ENCODE measurements at places on chromosomes 2 and 18.
A peak's percentile ranks its signal among the peaks of the same experiment; 100 is the strongest.

DNA sequence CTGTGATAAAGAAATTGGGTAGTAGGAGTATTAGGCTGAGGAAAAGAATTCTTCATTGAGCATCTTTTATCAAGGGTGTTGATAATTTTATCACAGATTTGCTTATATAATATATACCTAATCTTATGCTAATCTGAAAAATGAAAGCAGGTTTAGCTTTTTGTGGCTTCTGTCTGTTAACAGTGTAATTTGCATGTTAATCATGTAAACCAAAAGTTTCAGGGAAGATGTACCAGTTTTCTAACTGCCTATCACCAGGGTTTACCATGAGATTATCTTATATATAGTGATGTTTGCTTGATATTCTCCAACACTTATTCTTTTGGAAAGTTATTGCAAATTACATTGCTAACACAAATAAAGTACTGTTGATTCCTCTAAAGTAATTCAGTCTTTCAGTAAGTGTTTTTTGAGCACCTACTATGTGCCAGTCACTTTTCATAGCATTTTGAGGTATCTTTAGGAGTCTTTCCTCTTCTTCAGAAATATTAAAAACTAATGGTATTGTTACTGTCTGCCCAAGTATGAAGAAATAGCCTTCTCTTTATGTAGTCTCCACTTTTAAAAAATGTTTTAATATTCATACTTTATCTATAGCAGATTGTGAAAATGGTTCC lies 41.6 kb downstream of the GCC2 start:
- DNase-seq, result no peak

- no peak for DNase-seq
Measured at GRCh38 chr18:47080872-47081271, 45.5 kb upstream of the ELOA2 start.

DNA sequence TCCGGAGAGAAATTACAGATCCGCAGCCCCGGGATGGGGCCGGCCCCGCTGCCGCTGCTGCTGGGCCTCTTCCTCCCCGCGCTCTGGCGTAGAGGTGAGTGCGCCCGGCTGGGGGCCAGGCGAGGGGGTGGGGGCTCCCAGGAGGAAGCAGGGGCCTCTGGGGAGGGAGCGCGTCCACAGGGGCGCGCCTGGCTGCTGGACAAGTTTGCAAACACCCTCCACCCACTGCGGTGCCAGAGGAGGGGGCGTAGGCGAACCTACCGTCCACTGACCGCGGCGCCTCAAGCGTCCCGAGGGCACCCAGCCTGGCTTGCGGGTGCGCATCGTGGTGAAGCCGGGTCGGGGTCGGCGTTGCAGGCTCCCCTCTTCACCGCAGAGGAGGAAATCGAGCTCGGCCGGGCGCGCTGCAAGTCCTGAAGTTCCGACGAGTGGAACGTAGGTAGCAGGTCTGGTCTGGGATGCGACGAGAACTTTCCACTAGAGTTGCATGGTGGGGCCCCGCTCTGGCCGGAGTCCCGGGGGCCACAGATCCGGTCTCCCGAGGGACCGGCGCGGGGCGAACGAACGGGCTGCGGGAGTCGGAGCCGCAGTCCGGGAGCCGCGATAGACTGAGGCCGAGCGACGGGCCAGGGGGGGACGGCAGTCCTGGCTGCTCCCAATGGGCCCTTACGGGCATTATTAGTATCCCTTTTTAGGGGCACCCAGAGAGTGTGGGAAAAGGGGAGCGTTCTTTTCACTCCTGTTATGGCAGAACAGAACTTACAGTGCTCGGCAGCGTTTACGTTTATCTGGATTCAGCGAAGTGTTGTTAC lies 502 bp downstream of the MERTK start:
- DNase-seq, result peak; percentile 25

DNA sequence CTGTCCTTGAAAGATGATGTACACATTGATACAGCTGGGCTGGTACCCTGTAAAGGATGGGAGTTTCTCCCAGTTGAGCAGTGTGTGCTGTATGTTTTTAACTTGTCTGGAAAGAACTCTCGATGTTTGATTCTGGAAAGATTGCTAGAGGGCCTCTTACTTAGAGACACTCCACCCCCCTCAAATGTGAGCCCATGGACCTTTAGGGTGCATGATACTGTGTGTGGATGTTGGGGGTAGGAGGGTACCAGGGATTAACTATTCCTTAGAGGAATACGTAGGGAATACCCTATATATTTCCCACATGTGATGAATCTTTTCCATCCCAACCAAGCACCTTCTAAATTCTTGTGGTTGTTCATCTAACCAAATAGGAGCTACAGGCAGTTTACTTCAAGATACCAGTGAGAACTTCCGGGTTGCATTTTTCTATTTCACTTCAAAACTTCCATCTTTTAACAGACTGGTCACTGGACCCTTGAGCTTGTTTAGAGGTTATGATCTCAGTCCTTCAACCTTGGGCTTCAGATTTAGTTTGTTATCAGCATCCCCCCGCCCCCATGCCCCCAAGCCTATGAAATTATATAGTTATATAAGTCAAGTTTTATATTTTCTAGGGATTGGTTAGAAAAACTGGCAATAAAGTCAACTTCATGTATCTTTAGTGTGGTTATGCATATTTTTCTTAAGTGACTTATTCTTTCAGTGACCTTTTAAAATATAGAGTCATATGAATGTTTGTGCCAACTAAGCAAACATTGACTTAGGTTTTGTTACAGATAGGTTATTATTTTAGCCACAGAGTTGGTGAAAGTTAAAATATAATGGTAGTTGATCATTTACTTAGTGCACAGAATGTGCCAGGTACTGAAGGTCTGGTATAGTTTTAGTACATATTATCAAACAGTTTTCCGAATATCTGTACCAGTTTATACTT lies 18.2 kb downstream of the AFTPH start:
- DNase-seq, result no peak

DNA sequence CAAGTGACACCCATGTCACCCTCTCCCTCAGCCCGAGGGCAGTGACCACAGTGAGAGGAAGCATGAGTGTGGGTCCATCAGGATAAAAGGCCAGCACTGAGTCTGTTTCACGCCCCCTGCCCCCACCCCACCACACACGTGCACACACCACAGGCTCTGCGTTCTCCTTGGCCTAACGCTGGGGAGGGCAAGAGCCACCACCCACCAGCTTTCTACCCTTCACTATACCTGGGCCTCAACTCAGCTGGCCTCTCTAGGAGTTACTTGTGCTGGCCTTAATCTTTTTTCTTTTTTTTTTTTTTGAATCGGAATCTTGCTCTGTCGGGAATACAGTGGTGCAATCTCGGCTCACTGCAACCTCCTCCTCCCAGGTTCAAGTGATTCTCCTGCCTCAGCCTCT lies 140.5 kb downstream of the ZFP36L2 start:
- DNase-seq, result no peak

GRCh38 chr18:24561369-24561965 lies 101.0 kb downstream of the HRH4 start:
- no peak for DNase-seq

GRCh38 chr2:151251012-151251411 lies 10.7 kb downstream of the RBM43 start:
- no peak for DNase-seq
